Camera-type eye (tissue), 1 donor: ENCODE measurements at places on chromosomes 7 and 10. TPM values are rescaled to one million over a fixed set of nuclear protein-coding genes. Genes with fewer than 3 reads are reported as not detected.

WNT8B gene
- 0.16 TPM for total RNA-seq

C10orf143 gene
- total RNA-seq, result 0.71 TPM

MINDY4 gene
- 10.2 TPM for total RNA-seq

SH2D4B gene
- not detected for total RNA-seq

SPAM1 gene
- not detected for total RNA-seq

NFE2L3 gene
- total RNA-seq, result 3.7 TPM

FAM241B gene
- total RNA-seq, result 5.1 TPM

LRRC61 gene
- total RNA-seq, result 26.6 TPM

JCAD gene
- 58.3 TPM for total RNA-seq

CCT6A gene
- total RNA-seq, result 117 TPM

SEMA4G gene
- total RNA-seq, result 6.6 TPM
